Left kidney (tissue), 8 donors: ENCODE measurements at places on chromosomes 2 and 18. TPM values are rescaled to one million over a fixed set of nuclear protein-coding genes. Genes with fewer than 3 reads are reported as not detected.

AOX1 gene
- 2.6 TPM for polyA plus RNA-seq

DNA sequence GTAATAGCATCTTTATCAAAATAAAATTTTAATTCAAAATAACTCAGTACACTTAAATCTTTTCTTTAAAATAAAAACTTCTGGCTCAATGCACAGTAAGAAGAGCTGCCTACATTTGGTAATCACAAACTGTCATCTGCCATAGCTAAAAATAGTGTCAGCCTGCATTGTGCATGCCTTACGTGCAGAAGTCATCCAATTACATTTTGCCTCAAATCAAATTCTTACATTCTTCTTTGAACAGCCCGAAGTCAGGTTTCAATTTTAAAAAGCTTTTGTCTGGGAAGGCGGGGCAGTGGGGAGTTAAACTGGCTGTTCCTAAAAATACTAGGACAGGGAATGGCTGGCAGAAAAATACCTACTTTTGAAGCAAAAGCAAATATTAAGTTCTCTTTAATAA is 51.1 kb downstream of the RTN4 start:
- DNase-seq, result no peak

DNA sequence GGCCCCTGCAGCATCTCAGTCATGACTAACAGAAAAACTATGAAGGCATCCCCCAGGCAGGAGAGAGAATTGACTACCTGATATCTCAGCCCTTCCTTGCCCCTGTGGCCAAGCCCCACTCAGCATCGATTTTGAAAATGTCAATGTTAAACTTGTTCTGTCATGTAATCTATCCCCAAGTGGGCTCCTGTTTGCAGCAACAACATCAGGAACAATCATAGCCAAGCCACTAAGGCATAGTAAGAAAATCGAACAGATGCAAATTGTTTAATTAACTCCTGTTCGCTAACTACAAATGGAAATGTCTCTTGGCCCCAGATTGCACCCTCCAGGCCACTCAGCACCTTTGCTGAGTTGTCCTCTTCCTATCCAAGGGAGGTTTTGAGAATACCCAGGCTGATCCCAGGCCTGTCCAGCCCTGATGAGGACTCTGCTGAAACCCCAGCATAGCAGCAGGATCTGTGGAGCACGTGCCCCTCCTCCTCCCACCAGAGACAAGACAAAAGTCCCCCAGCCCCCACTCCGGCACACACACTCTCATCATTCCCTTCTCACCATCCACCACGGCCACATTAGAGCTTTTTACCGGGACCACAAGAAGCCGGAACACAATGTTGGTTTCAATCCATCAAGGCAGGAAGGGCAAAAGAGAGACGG is 150.1 kb downstream of the TNS1 start:
- no peak for DNase-seq

DNA sequence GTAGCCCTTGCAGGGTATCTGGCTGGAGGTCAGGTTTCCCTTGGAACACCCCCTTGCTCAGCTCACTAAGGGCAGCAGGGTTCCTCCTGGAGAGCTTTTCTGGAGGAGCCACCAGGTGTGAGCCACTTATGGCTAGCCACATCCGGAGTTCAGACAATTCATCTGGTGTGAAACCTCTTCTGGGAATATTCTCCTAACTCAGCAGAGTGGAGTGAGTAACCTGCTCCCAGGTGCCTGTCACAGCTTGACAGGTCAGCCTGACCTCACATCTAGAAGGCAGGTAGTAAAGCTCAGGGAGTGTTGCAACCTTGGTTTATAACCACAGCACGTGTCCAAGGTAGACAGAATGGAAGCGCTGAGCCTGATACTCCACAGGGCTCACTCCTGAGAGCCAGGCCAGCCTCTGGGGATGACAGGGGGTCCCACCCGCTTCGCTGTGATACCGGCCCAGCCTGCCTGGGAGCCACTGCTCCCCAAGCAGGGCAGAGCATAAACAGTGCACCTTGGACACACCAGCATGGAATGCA is 62.6 kb upstream of the TGFA start:
- no peak for DNase-seq

GRCh38 chr2:37993143-37993542 is 68.1 kb downstream of the RMDN2 start:
- DNase-seq, result no peak

PXDN gene
- 154 TPM for polyA plus RNA-seq

CFAP65 gene
- 0.28 TPM for polyA plus RNA-seq

GRCh38 chr2:197673606-197674005 is 1.8 kb downstream of the RFTN2 start:
- peak; percentile 14 for DNase-seq

PLEK gene
- polyA plus RNA-seq, result 4.7 TPM

STON1 gene
- 39.3 TPM for polyA plus RNA-seq

GRCh38 chr18:23584019-23584983 is 2.0 kb downstream of the NPC1 start:
- no peak for DNase-seq

- DNase-seq, result no peak
Measured at GRCh38 chr2:18522484-18523146, 37.8 kb downstream of the RDH14 start.

AMER3 gene
- 0.03 TPM for polyA plus RNA-seq

DSG2 gene
- 55.9 TPM for polyA plus RNA-seq

- DNase-seq, result no peak
Measured at GRCh38 chr18:50468807-50469206, 91.1 kb upstream of the MAPK4 start.

DNA sequence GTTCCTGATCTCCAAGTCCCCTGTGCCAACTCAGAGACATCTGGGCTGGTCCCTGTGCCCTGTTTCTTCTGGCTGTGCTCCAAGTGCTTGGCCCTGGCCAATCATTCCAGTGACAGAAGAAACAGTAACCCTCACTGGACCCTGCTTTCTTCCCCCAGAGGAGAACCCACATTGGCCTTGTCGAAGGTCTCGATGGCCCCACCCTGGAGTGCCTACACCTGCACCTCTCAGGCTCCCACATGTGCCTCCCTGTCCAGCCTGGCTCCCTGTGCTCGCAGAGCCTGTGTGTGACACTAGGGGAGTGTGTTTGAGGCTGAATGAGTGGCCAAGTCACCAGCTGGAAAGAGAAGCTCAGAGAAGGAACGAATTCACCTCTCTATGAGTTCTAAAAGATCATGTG is 5.9 kb upstream of the MAL start:
- no peak for DNase-seq

SLC23A3 gene
- polyA plus RNA-seq, result 22.3 TPM

DNA sequence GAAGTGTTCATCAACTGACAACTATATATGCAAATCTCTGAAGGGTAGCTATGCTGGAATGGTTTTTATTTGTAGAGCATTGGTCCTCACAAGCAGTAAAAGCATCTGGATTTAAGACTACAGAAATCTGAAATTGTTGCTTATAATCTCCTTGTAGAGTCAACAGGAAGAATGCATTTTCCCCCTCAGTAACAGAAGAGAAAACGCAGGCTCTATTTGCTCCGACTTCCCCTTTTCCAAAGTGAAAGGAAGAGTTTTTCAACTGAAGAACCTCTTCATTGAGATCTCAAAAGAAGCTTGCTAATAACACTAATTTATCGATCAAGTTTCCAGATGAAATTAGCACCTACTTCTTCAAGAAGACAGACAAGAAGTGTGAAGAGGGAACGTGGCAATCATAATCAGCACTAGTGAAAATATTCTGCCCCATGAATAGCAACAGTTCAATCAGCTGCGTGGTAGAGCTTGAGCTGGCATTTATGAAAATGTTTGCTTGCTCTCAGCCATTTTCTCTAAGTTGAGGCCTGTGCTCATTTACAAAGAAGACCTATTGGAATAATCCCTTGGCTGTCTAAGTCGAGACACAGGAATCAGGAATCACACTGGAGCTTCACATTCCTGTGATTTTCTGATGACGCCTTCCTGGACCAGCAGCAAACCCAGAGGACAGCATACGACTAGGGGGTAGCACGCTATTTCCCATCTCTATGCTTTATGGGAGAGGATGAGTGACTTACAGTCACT is 43.7 kb downstream of the TGIF1 start:
- no peak for DNase-seq

GALNT13 gene
- polyA plus RNA-seq, result 2.8 TPM

BOLL gene
- 0.22 TPM for polyA plus RNA-seq

DNA sequence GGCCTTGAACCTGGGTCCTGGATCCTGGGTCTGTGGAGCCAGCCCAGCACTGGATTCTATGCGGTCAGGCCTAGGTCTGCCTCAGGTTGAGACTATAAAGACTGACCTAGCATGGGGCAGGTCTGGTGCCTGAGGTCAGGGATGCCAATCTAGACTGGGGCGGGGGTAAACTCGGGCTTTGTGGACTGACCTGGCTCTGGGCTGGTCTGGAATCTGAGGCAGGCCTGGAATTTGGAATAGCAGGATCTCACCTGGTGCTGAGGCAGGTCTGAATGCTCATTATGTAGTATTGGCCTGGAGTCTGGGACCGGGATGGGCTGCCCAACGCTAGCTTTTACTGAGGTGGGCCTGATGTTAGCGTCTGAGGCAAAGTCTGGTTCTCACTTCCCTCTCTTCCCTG is 256.0 kb downstream of the KIAA1328 start:
- DNase-seq, result no peak

DNA sequence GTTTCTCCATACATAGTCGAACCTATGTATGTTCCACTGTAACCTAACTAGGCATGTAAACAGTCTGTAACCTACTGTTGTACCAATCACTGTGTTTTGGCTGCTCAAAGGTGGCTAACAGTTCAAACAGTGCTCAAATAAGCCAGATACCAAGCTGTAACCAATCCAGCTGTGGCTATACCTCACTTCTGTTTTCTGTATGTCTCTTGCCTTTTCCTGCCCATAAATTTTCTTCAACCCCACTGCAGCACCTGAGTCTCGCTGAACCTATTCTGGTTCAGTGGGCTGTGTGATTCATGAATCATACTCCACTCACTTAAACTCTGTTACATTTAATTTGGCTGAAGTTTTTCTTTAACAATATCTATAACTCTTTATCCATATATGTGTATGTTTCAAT is 340.7 kb downstream of the LPIN1 start:
- DNase-seq, result no peak

DNA sequence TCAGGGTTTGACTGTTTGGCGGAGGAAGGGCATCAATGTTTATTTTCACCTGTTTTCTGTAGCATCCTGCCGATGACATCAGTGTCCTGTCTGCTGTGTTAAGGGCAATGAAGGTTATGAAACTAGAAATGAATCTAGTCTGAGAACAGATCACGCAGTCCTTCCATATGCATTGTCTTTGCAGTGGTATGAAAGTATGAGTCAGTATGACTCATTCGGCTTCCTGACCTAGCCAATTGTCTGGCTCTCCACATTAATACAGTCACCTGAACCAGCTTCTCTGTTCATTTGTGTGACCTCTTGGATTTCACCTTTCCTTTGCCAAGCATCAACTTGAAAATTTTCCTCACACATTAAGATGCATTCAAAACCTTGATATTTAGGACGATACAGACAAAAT is 353.8 kb downstream of the RND3 start:
- no peak for DNase-seq

GAREM1 gene
- 39.6 TPM for polyA plus RNA-seq

CYTIP gene
- 1.7 TPM for polyA plus RNA-seq

DCDC2C gene
- 0.65 TPM for polyA plus RNA-seq

GRCh38 chr2:68292108-68292710 is 27.5 kb downstream of the CNRIP1 start:
- no peak for DNase-seq

DNA sequence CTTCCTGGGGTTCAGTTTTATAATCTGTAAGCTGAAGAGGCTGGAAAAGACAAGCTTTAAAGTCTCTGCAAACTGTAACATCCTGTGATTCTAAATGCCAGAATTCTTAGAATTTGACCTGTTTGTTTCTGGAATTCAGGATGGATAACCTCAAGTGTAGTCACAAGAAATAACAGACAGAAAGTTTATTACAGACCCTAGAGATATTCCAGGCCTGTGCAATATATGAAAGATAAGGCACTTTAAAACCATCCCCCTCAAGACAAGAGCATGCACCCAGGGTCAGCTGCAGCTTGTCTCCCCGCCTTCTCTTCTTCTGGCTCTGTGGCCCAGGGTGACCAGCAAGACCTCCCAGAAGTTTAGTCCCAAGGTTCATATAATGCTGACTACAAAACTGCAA is 298.7 kb upstream of the ACVR2A start:
- peak; percentile 3 for DNase-seq

ARHGAP28 gene
- polyA plus RNA-seq, result 60.3 TPM

TLX2 gene
- polyA plus RNA-seq, result 0.07 TPM

DNA sequence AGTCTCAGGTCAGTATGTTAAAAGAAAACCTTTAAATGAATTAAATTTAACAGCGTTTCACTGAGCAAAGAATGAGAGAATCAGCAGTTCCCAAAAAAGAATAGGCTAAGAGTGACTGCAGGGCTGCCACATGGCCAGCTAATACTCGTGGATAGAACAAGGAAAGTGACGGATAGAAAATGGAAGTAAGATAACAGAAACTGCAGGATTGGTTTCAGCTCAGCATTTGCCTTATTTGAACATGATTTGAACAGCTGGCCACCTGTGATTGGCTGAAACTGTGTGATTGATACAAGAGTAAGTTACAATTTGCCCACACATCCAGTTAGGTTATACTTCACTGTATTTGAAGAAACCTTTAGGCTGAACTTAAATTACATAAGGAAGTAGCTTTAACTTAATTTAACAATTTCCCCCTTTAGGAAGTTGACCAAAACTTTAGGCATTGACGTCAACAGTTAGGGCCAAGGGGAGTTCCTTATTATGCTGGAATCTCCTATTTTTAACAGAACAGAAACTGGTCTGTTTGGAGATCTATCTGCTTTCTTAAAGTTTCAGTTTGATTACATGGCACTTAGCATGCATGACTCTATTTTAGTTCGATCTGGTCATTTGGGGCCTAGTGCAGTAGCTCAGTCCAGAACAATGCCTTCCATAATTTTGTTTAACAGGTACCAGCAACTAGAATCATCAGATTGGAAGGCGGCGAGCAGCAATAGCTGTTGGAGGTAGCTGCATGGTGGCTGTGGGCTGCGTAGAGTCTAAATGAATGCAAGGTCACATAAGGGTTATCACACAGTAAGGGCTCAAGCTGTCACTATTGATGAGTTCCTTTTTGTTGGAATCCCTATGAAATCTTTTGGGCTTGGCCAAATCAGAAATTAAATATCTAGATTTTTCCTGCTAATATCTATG is 143.4 kb downstream of the TRIM43 start:
- no peak for DNase-seq

ATP6V1B1 gene
- polyA plus RNA-seq, result 58.5 TPM

TEX51 gene
- 0.18 TPM for polyA plus RNA-seq

KIAA2012 gene
- 0.12 TPM for polyA plus RNA-seq
